Stimulated activated CD4-positive, alpha-beta T cell treated with anti-CD3 and anti-CD28 coated beads, Interleukin-1b, Interleukin-23, amount 100 ng/mL, for 1 hour (primary cell): ENCODE measurements at places on chromosomes 16 and 17.
A peak's percentile ranks its signal among the peaks of the same experiment; 100 is the strongest.

DNA sequence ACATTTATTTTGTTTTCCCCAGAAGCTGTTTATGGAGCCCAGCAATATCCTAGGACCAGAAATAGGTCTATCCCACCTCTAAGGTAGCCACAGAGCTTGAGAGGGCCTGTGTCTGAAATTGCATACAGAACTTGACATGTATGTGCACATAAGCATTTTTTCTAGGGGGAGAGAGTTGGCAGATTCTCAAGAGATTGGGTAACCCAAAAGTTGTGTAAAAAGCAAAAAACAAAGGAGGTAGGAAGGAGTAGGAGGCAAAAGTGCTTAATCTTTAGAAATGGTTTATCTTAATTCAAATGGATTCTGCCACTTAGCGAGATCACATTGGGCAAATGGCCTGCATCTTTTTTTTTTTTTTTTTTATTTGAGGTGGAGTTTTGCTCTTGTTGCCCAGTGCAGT lies 3.5 kb downstream of the PLK1 start:
- DNase-seq: no peak

DNA sequence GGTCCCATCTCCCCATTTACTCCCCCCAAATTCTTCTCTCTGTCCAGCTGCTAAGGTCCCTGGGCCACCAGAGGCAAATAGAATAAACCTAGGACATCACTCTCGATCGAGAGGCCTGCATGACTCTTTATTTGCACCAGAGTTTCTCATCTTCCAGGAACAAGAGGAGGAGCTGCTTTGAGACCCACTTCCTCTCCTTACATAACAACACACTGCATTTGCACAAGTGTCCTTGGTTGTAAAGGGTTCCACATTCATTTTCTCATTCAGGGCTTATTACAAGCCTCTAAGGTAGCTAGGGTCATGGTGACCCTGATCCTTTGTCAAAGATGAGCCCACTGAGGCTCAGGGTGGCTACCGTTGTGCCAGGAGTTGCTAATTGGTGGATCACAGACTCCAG lies 38.1 kb upstream of the RHOT1 start:
- no peak for DNase-seq

- DNase-seq: no peak
Measured at GRCh38 chr17:37432671-37433070, 26.0 kb downstream of the TADA2A start.

GRCh38 chr16:4194661-4195060 lies 47.2 kb downstream of the SRL start:
- DNase-seq: no peak

GRCh38 chr16:89417352-89417751 lies 73.0 kb downstream of the ANKRD11 start:
- DNase-seq: no peak

GRCh38 chr17:66466840-66467367 lies 164.5 kb downstream of the PRKCA start:
- DNase-seq: peak; percentile 10

- no peak for DNase-seq
Measured at GRCh38 chr17:4645642-4646041, 4.2 kb upstream of the ALOX15 start.

DNA sequence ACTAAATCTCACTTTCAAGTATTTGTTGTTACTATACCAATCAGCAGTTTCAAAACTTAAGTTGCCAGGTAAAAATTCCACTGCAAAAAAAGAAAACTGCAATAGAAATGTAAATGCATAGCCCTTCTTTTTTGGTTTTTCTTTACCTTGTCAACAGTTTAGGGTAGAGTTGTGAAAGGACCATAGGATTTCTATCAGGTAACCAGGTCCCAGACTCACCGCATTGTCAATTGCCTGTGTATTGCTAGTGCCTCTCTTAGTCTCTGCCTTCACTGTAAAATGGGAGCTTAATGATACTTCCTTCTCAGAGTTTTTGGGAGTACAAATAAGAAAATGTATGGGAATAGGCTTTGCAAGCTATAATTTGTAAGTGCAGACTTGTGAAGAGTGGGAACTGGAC lies 145.0 kb downstream of the FTO start:
- DNase-seq: no peak

DNA sequence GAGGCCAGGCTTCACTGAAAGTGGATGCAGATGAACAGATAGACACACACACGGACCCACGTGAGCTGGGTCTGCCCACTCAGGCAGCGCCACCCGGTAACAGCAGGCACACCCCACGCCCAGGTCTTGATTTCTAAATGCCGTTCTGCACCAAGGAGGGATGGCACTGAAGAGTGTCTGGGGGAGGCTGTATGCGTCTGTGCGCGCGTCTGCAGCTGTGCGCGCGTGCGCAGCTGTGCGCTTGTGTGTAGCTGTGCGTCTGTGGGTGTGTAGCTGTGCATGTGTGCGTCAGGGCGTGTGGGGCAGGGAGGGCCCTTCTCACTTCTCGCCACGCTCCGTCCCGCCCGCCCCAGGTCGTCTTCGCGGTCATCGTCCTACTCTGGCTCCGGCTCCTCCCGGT lies 15.5 kb upstream of the IL17C start:
- no peak for DNase-seq

DNA sequence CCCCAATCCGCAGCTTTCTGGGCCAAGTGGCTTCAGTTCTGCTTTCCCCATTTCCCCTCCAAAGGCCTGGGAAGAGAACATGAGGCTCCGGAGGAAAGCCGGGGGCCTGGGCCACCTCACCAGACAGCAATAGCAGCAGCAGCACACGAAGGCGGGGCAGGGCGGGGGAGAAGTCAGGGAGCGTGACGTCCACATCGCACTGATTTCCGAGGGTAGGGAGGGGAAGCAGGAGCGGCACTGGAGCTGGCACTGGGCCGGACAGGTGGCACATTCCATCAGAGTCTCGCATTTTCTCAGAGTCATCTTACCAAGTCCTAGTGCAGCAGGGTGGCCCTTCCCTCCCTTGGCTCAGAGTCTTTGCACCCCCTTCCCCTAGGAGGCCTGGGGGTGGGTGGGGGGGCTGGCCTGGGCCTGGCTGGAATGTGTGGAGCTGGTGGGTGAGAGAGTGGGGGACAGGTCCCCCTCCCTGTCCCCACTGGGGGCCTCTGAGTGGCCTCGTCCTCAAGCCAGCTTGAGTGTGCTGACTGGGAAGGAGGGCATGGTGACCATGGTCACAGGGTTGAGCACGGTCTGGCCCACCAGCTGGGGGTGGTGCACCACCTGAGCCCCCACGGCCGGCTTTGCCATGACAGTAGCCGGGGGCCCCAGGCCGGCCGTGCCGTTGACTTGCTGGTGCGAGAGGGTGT lies 14.3 kb downstream of the MNT start:
- no peak for DNase-seq

GRCh38 chr17:50205963-50206505 lies 4.6 kb upstream of the COL1A1 start:
- no peak for DNase-seq
